NCI-H2029 (cell line): ENCODE measurements at places on chromosomes 6 and 20.
A peak's percentile ranks its signal among the peaks of the same experiment; 100 is the strongest.

DNA sequence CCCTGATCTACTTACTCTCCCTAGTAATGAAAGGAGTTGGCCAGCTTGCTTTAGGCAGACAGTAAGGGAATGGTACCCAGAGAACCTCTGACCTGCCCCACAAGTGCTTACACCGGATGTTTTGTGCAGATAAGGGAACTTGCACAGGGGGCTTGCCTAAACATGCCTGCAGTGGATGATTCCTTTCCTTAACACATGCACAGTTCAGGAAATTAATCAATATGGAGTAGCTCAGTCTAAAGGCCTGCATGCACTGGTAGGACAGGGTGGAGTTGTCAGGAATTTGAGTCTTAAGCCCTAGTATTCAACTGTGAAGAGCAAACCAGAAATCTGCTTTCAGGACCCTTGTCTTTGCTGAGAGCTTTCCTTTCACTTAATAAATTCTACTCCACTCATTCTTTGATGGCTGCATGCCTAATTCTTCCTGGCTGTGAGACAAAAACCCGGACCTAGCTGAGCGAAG lies 3.9 kb upstream of the TRIM38 start:
- no peak for DNase-seq

GRCh38 chr6:93327857-93328256 lies 91.5 kb downstream of the EPHA7 start:
- no peak for DNase-seq

DNA sequence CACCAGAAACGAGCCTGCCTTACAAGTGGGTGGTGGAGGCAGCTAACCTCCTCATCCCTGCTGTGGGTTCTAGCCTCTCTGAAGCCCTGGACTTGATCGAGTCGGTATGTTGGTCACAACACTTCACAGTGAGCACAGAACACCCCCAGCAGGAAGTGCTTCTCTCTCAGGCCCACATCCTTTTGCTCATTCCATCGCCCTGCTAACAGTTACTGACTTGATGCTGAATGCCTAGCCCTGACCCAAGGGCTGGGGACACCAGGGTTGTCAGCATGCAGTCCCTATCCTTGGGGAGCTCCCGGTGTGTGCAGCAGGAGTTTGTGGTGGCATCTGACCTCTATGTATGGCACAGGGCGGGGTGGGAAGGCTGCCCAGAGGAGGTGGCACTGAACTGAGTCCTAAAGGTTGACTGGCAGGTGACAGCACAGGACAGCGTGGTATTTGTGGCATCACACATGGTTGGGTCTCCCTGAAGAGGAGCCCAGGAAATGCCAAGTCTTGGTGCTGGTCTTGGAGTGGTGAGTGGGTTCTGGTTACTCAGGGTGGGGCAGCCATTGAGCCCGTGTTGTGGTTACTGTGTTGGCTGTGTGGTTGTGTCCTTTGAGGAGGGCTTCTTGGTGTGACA lies 26.7 kb downstream of the GTSF1L start:
- DNase-seq = no peak

DNA sequence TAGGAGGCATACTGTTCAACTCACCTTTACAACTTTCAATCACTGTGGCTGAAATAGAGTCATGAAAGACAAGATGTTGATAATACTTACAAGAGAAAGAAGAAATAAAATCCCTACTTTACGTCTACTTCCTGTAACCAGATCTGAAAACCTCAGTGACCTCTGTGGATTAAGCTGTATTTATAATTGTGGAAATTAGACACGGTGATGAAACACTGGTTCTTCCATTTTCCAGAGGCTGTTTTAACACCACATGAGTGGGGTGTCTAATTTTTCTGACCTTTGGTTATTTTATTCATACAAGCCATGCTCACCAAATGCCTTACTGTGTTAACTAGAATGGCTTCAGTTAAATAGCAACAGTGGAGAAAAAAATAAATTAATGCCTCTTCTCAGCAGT lies 58.5 kb upstream of the HIVEP1 start:
- no peak for DNase-seq

DNA sequence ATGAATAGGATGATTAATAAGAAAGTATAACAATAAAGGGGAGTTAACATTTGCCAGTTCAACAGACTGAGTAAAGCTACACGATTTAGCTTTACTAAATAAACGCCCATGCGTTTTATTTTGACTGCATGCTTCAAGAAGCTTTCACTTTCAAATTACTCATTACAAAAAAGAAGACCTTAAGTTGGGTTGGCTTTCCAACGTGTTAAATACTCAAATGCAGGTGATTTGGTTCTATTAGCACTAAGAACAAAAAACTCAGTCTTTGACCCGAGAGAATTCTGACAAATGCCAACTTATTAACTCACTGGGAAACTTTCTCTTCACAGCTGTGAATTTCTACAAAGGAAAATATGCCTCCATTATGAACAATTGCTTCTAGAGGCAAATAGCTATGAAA lies 24.8 kb downstream of the RNF146 start:
- no peak for DNase-seq

GRCh38 chr20:62368976-62369814 lies 2.1 kb upstream of the LAMA5 start:
- no peak for DNase-seq

- DNase-seq = no peak
Measured at GRCh38 chr6:99092461-99092860, 144.7 kb upstream of the FBXL4 start.

DNA sequence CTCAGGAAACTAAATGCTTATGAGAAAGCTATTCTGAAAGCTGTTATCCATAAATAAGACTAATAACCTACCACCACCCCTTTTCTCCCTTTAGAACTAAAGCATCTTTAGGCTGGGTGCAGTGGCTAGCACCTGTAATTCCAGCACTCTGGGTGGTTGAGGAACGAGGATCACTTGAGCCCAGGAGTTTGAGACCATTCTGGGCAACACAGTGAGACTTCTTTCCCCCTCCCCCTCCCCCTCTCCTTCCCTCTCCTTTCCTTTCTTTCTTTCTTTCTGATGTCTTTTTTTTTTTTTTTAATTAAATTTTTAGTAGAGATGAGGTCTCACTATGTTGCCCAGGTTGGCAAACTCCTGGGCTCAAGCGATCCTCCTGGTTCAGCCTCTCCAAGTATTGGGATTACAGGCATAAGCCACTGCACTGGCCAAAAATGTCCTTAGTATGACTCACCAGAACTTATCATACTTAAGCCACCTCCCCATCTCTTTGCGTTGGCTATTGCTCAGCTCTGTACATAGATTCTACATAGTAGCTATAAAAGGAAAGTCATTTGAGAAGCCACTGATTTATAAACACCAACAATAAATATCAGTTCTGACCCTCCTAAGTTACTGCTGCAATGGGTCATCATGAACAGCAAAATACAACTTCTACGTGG lies 54.8 kb upstream of the SPDEF start:
- DNase-seq = no peak

DNA sequence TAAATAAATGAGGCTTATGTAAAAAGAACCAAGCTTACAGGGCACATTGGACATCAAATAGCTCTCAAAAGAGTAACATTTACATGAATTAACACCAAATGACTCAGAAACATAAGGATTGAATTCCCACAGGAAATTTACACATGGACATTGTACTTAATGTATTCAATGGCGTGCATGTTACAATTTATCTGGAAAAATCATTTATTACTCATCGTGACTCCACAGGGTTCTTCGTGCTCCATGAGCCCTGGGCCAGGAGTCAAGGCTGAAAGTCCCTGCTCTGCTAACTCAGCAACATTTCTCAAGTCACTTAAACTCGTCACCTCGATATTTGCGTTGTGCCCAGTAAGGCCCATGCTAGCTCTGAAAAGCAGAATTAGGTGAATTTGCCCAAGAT lies 158.5 kb downstream of the PHACTR1 start:
- no peak for DNase-seq

GRCh38 chr20:13221673-13222318 lies 722 bp downstream of the ISM1 start:
- peak; percentile 42 for DNase-seq

DNA sequence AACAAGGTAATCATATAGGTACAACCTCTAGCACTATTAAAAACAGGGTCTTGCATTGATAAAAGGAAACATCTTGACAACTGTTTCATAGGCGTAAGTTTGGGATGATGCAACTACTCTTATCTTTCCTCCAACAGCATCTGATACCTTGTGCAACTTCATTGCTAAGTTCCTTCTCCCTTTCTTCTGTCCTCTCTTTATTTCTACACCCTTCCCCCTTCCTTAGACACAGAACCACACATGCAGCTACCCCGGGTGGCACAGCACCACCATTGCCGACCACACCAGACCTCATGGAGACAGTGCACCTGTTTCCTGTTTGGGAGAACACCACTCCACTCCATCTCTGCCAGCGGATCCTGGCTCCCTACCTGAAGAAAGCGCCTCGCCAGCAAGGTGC lies 14.4 kb downstream of the MYB start:
- DNase-seq = peak; percentile 3

DNA sequence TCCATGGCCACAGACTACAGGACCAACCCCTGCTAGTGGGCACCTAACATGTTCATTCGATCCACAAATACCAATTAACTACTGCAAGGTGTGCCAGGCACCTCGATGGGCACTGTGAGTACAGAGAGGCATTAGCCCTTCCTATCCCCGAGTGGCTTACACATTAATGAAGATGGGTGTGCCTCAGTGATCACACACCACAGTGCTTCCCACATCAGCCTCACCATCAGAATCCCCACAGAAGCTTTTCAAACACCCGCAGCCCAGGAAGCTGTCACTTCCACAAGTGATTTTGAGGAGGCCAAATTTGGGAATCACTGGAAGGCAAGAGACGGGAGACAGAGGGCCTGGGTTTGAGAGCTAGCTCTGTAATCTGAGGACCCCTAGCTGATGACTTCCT lies 23.7 kb downstream of the EZR start:
- no peak for DNase-seq

DNA sequence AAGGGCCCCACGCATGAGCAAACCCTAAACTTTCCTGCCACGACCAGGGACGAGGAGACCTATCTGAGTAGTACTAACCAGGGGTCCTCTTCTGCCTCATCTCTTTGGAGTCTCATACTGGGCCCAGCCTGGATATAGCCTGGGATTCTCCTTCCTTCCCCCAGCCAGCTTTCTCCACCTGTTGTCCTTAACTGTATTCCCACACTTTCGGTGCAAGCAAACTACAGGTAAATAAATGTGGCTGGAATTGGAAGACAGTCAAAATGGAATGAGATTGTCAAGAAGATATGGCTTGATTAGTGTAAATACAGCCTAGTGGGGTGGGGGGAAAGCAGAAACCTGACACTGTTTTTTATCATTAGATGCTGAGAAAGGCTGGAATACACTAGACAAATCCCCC lies 23.5 kb upstream of the LY86 start:
- DNase-seq = peak; percentile 67

DNA sequence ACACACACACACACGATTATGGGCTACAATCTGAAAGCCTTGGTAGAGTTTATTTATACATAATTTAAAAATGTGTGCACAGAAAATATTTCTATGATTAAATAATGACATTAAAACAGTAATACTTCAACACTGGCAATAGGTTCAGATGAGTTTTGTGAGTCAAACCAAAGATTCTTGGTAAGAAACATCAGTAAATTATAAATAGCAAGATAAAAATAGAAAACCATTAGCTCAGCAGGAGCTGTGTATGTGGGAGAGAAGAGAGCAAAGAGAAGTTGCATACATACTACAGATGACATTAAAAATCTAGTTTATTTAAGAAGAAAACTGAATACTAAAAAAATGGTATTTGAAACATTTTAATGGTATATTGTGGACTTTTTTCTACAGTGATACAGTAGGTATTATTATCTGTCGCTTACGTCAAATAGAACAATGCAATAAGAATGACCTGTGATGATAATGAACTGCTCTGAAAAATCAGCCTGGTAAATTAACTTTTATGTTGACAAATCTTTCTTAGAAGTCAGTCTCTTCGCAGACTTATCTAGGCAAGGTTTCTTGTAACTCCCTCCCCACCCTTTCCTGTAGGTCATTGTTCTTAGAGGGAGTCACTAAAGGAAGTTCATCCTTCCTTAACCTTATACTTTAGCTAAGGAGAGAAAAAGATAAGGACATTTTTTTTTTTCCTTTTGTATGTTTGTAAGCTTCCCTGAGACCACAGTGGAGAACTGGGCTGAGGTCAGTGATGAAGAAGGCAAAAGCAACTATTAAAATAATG lies 149.3 kb downstream of the GJA1 start:
- DNase-seq = no peak

GRCh38 chr6:95087394-95088097 lies 489.8 kb upstream of the MANEA start:
- peak; percentile 83 for DNase-seq

- no peak for DNase-seq
Measured at GRCh38 chr6:33613146-33613794, 7.9 kb upstream of the ITPR3 start.

DNA sequence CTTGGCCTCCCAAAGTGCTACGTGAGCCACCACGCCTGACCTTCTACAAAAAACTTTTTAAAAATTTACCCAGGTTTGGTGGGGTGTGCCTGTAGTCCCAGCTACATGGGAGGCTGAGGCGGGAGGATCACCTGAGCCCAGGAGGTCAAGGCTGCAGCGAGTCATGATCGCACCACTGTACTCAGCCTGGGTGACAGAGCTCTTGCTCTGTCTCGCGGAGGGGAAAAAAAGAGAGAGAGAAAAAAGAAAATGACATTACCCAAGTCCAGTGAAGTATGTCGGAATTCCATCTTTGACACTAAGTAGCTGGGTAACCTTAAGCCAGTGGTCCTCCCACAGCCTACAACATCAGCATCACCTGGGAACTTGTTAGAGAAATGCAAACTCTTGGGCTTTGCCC lies 18.8 kb upstream of the MAP1LC3A start:
- DNase-seq = no peak

DNA sequence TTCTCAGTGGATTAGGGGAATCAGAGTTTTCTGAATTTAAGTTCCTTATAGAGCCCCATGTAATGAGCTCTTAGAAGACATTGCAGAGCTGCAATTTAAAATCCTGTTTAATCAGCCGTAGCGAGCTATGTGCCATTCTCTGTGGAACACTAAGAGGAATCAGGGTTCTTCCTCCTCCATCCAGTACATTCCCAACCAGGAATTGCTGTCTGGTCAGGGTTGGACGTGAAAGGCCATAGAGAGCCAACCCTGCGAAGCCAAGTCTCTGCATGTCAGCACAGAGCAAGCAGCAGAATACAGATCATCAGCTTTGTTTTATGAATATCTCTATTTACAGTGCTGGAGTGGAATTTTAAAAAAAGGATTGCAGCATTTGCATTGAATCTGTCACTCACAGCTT lies 366.0 kb downstream of the LAMA2 start:
- no peak for DNase-seq

- no peak for DNase-seq
Measured at GRCh38 chr6:34302929-34303328, 54.1 kb upstream of the SMIM29 start.

DNA sequence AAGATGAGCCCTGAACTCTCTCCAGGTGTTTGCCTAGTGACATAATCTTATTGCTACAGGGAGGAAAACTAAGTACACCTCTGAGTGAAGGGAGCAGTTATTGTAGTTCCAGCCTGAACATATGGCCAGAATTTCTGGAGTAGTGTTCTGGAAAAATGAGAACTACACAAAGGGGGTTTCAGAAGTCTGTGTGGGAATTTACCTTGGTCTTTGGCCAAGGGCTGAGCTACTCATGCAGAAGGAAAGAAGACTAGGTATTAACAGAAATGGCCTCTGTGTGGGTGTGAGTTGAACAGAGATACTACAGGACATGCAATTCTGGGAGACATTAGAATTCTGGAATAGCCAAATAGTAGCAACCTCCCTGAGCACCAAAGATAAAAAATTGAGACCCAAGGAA lies 1009.7 kb upstream of the GJE1 start:
- no peak for DNase-seq

- DNase-seq = no peak
Measured at GRCh38 chr6:134176264-134176975, 124.0 kb upstream of the SLC2A12 start.

- no peak for DNase-seq
Measured at GRCh38 chr20:58349570-58349969, 39.5 kb upstream of the VAPB start.
